Activated naive CD4-positive, alpha-beta T cell (primary cell): ENCODE measurements at places on chromosomes 1 and 21.

DNA sequence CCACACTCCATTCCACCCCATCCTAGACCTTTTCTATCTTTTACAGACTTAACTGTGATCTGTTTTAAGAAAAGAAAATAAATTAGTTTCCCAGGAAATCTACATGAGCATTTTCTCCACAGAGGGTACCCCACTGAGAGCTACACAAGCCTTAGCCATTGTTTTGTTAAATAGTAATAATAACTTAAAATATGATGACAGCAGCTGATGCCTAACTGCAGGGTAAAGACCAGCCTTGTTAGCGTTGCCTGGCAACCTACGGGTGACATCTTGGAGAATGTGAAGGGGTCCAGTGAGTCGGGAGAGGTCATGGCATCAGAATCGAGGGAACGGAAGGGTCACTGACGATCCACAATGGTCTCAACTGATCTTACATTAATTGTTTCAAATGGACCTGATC, 233.2 kb upstream of the PBX1 start:
- no peak for DNase-seq

DNA sequence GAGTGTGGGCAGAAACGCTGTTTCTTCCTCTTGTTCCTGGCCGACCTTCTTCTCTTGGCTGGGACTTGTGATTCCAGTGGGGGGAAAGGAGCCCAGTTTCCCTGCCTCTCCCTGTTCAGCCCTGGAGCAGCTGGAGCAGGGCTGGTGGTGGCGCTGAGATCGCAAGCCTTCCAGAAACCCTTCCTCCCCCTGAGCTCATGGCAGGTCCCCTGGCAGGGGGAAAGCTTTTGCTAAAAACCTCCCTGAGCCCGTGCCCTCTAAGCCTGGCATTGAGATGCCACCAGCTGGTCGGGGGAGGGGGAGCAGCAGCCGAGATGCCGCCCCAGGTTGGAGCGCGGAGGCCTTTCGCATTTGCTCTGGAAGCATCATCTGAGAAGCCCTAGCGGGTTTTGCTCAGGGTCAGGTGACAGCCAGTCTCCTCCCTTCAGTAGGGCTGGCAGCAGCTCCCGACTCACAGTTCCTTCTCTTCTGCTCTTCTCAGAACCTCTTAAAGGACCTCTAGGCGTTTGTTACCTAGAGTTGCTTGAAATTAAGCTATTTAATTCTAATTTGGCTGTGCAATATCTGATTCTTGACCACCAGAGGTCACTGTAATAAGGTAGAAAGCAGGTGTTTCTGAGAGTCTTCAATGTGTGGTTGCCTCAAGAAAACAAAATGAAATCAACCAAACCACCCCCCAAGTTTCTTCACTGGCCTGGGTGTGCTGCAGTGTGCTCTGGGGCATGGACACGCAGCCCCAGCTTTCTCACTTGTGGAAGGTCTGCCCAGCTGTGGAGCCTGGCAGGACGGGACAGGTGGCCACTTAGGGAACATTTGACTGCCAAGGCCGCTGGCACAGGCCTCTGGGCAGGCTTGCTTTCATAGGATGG, 257.3 kb downstream of the CAMTA1 start:
- DNase-seq, result no peak

DNA sequence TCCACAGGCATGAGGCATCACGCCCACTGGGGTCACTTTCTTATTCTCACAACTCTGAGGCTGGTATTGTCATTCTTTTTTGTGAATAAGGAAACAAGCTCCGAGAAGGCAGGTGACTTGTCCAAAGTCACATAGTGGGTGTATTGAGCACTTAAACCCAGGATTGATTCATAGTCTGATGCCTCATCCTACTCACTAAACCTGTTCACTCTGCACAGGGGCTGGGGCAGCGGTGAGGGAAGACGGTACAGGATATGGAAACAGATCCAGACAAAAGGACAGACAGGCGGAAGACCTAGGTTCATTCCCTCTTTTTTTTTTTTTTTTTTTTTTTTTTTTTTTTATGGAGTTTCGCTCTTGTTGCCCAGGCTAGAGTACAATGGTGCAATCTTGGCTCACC, 56.6 kb downstream of the NKAIN1 start:
- DNase-seq, result no peak

- no peak for DNase-seq
Observed at GRCh38 chr1:74842726-74843125, 109.8 kb downstream of the TYW3 start.

DNA sequence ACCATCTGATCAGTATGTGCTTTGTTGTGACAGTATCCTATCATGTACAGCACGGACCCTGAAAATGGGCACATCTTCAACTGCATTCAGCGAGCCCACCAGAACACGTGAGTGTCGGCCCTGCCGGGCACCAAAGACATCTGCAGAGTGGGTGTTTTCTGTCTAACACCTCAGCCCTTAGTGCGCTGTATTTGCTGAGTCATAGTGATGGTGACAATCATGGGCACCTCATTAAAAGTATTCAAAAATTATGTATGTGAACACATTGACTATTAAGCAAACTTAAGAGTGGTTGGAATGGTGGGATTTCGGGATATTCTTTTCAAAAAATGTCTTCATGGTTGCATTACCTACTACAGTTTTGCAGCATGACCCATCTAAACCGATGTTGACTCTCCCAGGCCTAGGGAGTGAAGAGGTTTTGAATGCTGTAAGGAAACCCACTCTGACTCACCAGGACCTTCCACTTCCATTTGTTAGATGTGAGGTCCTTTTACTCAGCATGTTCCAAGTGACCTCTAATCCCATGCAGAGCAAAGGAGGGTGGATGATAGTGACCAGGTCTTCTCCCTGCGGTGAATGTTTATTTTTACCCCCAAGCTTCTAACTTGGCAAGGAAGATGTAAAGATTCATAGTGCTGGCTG, 20.1 kb downstream of the MGST3 start:
- DNase-seq, result no peak

GRCh38 chr21:26171258-26172100, 909 bp upstream of the APP start:
- DNase-seq, result no peak

GRCh38 chr1:192561301-192561700, 14.3 kb upstream of the RGS1 start:
- DNase-seq, result no peak

GRCh38 chr1:18373882-18374493, 106.7 kb upstream of the KLHDC7A start:
- no peak for DNase-seq

DNA sequence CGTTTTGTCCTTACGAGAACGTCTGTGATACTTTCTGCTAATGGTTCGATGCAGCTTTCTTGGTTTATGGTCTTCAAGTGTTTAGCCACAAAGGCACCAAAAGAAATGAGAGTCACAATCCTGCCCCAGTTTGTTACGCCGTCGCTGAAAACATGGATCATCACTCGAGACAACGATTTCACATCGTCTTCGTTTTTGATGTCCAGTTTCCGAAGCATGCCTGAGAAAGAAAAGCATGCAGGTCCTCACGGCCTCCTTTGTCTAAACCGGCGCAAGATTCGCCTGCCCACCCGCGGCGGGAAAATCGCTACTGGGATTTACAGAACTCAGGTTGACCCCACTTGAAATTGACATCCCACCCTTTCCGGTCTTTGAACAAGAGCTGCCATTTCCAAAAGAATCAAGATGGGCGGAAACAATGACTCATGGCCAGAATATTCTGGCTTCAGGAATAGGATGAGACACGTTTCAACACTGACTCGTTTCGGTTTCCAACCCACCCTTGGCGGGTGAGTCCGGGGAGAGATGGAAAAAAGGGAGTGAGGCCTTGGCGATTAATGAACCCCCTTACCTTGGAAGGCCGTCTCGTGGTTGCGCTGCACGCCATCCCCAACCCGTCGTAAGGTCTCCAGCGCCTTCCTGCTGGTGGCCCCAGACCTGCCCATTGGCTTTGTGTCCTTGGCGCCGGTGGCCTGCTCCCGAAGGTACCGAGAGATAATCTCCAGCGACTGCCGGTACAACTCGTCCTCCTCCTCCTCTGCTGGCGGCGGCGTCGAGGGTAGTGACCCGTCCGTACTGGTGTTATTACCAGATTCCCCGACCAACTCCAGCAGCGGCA, 919 bp downstream of the MCL1 start:
- DNase-seq, result no peak

GRCh38 chr1:14825396-14825795, 226.9 kb downstream of the KAZN start:
- DNase-seq, result no peak

- DNase-seq, result no peak
Observed at GRCh38 chr1:231625975-231626534, 535 bp upstream of the DISC1 start.

DNA sequence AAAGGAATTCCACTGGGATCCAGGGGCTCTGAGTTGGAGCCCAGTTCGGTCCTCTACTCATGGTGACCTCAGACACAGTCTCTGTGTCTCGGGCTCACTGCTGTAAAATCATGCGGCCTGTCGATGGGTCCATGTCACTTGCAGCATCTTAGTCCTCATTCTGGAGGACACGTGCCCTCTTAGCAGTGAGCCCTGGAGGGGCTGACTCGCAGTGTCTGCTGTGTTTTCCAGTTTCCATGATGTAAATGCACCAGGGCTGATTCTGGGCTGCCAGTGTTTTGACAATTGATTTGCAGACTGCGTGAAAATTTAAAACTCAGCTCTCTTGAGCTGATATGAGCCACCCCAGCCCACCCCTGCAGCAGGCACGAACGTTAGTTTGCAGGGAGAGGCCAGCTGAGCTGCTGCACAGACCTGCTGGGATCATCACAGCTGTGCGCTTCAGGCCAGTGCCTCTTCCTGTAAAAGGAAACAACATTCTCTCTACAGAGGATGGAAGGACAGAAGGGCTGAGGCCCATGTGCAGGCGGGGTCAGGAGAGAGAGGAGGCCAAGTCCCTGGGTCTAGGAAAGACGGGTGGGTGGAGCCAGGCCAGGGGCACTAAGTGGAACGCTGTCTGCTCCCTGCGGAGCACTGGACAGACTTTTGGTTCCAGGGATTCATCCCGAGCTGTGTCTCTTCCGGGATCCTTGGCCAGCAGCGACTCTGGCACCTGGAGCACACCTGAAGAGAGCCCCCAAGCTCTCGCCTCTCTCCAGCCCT, 42.6 kb downstream of the RSPH1 start:
- DNase-seq, result no peak

DNA sequence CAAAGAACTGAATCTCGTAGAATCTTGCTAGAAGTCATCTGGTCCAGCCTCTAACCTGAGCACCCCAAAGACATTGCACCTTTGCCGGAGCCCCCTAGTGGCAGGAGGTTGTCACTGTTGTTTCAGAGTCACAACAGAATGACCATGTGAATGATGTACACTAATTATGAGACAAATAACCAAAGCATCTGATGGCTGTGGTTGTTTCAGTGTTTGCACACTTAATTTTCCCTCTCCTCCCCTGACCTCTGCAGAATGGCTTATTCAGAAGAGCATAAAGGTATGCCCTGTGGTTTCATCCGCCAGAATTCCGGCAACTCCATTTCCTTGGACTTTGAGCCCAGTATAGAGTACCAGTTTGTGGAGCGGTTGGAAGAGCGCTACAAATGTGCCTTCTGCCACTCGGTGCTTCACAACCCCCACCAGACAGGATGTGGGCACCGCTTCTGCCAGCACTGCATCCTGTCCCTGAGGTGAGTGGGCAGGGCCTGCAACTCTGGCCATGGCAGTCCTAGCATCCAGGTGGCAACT, 26.4 kb downstream of the TRAF5 start:
- DNase-seq, result peak; percentile 40

DNA sequence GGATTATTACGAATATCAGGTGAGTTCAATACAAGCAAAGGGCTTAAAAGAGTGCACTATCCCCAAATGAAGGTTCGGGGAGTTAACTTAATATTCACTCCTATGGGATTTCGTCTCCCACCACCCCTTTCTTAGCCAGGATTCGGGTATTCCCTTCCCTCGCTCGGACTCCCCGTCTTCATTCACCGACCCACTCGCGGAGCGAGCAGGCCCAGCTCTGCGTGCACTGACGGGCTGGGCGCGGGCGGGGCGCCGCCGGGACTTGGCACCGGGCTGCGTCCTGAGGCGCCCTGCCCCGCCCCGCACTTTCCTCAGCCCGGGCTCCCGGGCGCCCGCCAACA, 7.7 kb upstream of the MPZL1 start:
- no peak for DNase-seq

- no peak for DNase-seq
Observed at GRCh38 chr1:110746644-110747259, 72.0 kb upstream of the KCNA3 start.

- DNase-seq, result no peak
Observed at GRCh38 chr1:6384962-6385361, 8.6 kb downstream of the ACOT7 start.

DNA sequence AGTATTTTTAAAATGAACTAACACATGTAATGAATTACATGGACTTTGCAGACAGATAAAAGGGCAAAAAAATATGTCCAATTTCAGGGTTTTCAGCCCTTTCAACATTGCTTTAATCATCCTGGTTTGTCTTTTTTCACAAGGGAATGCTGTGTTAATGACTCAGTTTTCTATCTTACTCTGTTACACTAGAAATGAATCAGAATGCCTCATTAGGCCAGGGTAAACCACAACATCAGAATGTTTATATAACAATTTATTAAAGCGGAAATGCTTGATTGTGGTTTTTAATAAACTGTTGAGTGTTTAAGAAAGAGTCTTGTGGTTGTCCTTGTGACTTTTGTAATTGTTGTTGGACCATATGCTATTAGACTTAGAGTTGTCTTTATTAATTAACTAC, 13.5 kb downstream of the GORAB start:
- no peak for DNase-seq

DNA sequence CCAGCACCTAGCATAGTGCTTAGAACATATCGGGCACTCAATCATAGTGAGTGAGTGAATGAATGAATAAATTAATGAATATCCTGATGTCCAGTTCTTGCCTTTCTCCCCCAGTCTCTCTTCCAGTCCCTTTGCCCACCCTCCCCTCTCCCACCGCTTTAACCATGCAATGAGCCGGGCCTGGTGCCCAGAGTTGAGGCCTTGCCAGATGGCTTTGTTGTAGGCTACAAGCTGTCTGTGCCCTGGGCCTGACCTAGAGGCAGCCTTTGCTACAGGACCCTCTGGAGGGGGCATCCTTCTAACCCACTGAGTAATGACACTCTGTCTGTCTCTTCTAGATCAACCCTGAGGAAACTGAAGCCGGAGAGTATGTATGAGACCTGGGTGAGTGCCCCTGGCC, 6.9 kb downstream of the CASQ1 start:
- DNase-seq, result no peak

DNA sequence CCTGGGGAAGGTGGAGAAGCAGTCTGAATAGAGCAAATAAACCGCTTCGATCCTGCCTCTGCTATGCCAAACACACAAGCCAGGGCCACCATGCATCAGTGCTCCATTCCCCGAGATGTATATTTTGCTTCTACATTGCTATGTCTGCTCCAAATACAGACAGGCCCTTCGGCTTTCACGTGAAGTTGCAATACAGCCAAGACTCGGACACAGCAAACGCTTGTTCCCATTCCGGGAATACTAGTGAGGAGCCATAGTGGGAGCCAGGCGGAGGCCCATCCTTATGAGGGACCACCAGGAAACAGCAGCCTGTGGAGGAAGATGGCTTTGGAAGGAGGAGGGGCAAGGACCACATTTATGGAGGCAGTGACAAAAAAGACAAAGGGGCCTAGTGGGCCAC, 22.6 kb downstream of the ERI3 start:
- no peak for DNase-seq
